ENCODE measurements at places on chromosomes 7 and 10.
A peak's percentile ranks its signal among the peaks of the same experiment; 100 is the strongest.

DNA sequence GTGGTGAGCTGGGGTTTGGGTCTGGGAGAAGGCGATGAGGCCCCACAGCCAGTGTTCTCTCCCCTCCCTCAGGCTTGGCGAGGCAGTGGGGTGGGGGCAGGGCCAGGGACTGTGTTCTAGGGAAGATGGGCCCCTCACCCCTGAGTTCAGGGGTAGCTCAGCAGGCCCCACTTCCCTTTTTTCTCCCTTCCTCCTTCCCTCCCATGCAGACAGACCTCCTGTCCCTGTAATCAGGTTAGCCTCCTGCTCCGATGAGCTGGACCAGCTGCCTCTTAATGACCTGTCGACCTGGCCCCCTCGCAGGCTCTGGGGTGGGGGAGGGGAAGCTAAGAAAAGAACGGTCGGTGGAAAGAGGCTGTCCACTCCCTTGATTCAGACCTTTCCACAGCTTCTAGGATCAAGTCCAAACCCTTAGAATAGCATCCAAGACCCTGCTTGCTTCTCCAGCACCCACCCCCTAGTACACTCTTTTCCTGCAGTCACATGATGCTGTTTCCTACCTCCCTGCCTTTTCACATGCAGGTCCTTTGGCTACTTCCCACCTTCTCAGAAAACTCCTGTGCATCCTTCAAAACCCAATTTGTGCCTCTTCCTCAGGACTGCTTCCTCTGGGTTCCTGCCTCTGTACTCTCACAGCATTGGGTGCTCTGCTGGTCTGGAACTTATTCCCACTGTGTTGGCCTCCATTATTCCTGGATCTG, 64.1 kb downstream of the ZMIZ1 start:
- no peak for DNase-seq

- peak; percentile 34 for DNase-seq
Measured at GRCh38 chr7:43112941-43113621, 634 bp downstream of the HECW1 start.

GRCh38 chr7:133871757-133872156, 255.4 kb upstream of the LRGUK start:
- DNase-seq: no peak

DNA sequence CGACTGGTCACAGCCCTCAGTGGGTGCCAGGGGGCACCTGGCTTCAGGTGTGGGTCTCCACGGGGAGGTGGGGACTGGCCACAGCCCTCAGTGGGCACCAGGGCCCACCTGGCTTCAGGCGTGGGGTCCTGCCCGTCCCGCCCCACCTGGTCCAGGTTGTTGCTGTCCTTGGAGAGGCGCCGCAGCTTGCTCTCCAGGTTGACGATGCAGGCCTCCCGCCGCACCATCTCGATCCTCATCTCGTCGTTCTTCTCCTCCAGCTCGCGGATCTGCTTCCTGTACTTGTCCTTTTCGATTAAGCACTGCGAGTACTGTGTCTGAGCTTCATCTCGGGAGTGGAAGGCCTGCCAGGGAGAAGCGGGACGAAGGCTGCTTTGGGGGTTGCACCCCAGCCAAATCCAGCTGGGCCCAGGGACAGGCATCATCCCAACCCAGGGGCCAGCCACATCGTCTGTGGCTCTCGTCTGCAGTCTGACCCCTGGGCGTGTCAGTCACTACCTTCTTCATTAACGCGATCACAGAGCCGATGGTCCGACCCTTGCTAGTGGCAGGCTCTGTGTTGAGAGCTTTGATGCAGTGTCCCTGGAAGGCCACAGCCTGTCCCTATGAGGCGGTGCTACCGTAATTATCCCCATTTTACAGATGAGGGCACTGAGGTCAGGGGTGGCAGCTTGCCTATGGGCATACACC, 92.9 kb upstream of the GNA12 start:
- no peak for DNase-seq

- DNase-seq: no peak
Measured at GRCh38 chr7:128933180-128933891, 4.4 kb upstream of the IRF5 start.

DNA sequence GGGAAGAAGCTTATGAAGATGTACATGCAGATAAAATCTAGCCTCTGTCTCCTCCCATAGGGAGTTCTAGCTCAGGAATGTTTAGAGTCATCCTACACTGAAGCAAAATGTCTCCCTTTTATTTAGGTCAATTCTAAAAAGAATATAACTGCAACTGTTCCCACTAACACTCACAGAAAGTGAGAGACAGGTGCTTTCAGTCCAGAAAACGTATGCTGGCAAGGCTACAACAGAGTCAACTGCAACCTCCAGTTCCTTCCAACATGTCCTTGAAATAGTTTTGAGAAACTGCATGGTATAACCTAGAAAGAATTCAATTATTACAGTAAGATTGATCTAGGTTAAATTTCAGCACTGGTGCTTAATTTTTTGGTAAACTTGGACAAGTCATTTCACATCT, 46.8 kb upstream of the KCND2 start:
- DNase-seq: no peak

DNA sequence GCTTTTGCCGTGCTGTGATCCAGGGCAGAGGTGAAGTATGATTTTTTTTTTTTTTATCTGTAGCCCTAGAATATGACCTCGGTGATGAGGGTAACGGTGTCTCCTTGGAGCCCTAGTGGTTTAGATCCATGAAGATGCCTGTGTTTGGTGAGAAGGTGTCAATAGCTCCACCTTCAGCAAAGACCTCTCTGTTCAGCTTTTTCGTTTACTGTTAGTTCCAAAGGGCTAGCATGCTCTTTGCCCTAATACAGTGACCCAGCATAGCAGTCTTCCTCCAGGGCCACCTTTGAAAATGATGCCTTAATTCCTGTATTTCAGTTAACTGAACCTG, 746 bp upstream of the MRPS16 start:
- DNase-seq: no peak

DNA sequence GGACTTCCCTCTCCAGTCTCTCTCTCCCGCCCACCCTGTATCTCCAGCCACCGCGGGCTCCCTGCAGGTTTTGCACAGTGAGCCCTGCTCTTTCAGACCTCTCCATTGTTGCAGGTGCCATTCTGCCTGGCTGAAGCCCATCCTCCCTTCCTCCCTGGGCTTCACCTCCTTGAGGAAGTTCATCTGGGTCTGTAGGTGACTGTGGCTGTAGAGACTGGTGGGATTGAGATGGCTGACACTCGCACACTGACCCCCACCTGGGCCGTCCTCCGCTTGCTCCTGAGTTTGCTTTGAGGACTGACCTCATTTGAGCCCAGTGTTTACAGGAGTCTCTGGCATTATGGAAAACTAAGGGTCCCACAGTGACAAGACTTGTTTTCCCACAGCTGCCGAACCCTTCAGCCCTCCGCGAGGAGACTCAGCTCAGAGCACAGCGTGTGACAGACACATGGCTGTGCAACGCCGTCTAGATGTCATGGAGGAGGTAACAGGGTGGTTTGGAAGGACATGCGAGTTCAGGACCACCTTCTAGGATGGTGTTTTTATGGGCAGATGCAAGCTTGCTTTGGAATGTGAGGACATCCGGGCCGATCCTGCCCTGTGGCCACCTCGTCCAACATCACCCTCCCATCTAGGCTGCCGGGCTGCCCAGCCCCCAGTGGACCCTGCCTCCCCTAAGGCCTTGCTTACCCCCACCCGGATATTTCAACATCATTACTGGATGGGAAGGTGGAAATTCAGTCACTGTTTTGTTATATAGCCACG, 9.3 kb downstream of the PLAC9 start:
- no peak for DNase-seq

DNA sequence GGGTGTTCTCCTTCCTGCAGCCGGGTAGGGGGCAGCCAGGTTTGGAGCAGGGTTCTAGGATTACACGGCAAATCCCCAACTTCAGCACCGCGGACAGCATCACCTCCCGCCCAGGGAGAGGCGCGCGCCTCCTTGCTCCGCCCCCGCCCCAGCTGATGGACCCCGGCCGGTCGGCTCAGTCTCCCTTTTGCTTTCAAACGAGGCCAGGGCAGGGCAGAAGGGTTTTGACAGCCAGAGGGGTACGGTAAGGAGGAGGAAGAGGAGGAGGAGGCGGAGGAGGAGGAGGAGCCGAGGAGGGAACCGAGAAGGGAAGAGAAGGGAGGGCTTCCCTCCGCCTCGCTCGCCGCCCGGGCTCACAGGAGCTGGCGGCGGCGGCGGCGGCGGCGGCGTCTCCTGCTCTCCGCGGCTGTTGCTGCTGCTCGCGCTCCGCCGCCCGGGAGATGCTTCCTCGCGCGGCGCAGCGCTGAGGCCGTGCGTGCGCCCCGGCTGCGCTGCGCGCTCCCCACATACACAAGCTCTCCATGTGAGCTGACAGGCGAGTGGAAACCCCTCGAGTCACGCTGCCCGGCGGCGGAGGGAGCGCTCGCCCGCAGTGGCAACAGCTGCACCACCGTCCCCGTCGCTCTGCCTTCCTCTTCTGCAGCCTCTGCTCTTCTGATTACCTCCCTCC, 615 bp upstream of the CNTNAP2 start:
- DNase-seq: peak; percentile 54

DNA sequence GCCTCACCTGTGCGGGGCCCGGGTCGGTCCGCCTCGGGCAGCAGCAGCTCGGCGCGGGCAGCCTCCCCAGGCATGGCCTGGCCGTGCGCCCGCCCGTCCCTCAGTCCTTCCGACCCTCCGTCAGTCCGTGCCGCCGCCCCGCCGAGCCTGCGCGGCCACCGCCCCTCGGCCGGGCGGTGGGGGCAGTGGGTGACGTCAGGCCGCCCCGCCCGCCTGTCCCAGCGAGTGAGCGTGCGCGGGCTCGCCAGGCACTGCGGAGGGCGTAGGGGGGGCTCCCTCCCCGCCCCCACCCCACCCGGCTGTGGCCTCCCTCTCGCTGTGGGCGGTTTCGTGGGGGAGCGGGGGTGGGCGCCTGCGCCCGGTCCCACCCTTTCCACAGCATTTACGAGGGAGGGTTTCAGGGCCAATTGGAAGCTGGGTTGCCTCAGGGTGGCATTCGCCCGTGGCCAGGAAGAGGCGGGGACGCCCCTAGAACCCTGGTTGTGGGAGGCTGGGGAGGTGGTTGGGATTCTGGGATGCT, at the start of gene NACAD:
Gene NACAD (minus strand): TSS at position 149 of the 520 bp plus-strand sequence. CDS start 75 bp downstream, at position 74.
- no peak for DNase-seq

- DNase-seq: no peak
Measured at GRCh38 chr7:50558294-50559053, 6.7 kb downstream of the DDC start.

- no peak for DNase-seq
Measured at GRCh38 chr7:84669177-84669732, 474.7 kb upstream of the SEMA3A start.

DNA sequence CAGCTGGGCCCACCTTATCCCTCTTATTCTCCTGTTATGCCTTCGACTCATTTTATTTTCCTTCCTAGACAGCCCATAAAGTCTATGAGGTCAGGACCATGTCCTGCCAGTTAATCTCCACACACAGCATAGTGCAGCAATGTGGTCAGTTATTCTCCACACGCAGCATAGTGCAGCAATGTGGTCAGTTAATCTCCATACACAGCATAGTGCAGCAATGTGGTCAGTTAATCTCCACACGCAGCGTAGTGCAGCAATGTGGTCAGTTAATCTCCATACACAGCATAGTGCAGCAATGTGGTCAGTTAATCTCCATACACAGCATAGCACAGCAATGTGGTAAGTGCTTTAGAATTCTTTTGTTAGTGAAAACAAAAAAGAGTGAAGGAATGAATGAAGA, 77.8 kb downstream of the TEX36 start:
- DNase-seq: peak; percentile 82

- no peak for DNase-seq
Measured at GRCh38 chr7:41059796-41060195, 643.1 kb downstream of the INHBA start.

DNA sequence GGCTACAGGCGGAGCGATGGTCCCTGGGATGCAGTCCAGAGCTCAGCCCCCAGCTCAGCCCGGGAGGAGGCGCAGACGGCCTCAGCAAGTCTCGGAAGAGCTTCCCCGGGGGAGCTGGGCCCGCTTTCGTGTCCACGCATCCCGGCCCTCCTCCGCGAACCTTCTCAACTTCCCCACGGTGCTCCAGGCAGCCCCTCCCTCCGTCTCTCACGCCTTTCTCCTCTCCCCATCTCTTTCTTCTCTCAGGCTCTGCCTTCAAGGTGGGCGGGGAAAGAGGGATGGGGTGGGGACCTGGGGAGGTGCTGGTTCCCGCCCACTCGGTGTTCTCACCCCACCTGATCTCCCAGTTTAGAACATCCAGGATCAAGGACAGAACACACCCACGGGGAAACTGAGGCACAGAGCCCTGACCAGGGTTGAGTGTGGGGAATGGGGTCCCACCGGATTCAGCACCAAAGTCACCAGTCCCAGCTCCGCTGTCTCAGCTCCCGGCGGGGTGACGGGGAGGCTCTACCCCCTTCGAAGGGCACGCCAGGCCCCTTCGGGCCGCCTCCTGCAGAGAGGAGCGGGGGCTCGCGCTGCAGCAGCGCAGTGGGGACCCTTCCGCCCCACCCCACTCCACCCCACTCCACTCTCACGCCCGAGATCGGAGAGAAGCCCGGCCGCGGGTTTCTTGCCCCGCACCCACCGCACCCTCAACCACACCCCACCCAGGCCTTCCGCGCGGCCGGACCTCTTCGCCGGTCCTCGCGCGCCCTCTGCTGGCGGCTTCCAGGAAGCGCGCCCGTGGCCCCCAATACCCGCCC, 18.2 kb downstream of the POLL start:
- DNase-seq: peak; percentile 40

GRCh38 chr10:63825766-63826165, 304.6 kb downstream of the REEP3 start:
- DNase-seq: no peak

GRCh38 chr7:36128448-36129047, 24.5 kb upstream of the EEPD1 start:
- DNase-seq: peak; percentile 94

DNA sequence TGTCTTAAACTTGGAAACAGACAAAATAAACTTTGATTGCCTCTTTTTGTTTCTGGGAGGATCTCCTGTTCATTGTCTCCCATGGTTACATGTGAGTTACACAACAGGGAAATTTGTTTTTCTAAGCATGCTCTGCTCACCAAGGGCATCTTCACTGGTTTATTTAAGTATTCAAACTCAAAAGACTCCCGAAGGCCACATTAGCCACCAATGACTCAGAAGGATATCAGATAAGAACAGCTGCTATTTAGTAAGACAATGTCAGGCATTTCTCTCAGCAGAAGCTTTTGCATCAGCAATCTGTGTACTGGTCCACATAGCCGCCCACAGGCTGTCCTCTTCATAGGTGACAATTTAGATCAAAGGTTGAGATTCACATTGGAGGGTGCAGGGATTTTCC, 19.3 kb downstream of the OR6B1 start:
- DNase-seq: peak; percentile 98

DNA sequence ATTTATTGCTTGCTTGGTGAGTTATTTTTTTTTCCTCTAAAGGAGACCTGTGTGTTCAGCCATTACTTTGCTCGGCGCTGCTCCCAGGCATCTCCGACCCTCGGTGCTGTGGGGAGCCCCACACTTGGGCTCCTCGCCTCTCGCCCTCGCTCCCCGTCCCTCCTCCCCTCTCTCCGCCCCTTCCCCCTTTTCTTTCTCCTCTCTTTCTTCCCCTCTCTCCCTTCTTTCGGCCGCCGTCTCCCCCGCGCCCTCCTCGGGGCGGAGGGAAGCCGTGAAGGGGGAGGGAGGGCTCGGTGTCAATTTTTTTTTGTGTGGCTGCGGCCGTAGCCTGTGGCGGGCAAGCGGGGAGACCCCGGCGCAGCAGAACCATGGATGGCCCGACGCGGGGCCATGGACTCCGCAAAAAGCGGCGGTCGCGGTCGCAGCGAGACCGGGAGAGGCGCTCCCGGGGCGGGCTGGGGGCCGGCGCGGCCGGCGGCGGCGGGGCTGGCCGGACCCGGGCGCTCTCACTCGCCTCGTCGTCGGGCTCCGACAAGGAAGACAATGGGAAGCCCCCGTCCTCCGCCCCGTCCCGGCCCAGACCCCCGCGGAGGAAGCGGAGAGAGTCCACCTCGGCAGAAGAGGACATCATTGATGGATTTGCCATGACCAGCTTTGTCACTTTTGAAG, 1.1 kb downstream of the AUTS2 start:
- no peak for DNase-seq

All from iris pigment epithelial cell (primary cell).